Hematopoietic multipotent progenitor cell treated with erythropoietin and hydrocortisone succinate and interleukin-3 and kit ligand, for 8 days (in vitro differentiated cells): ENCODE measurements at places on chromosomes 1 and 21.

DNA sequence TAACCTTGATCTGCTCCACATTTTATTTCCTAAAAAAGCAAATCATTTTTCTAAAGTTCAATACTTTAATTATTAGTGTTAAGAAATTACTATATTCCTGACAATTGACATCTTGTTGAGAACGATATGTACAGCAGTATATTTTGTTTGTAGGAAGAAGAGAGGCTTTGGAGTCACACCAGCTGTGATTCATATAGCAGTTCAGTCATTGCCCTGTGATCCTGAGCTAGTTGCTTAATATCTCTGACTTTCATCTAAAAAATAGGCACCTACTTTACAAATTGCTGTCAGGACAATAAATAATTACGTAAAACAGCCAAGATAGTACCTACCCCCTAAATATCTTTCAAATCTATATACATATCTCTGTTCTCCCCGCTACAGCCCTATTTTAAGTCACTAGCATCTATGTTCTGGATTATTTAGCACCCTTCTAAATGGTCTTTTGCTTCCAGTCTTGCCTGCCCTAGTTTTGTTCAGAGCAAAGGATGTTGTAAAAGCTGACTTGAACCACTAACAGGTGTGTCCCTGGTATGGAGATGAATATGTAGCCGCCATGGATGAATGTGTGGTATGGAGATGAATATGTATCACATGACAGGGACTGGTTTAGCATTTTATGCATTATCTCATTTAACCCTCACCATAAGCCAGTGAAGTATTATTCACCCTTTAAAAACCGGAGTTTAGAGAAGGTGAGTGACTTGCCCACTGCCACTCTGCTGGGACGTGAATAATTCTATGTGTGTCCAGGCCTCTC lies 42.2 kb downstream of the RNF220 start:
- no peak for DNase-seq

- DNase-seq, result no peak
Measured at GRCh38 chr1:66341446-66342089, 192.4 kb upstream of the SGIP1 start.

DNA sequence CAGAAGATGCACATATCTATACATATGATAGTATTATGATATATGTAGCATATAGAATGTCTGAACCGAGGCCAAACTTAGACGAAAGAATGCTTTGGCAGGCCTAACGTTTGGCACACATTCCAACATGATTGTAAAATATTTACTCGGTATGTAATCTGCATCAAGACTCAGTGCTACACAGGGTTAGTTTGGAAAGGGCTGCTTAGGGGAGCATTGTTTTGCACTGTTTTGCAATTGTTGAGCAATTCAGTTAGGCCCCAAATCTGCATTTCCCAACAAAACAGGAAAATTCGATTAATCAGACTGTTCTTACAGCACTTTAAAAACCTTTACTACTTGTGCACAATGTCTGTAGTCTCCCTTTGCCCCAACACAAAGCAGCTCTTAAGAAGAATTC lies 216.0 kb upstream of the NEGR1 start:
- DNase-seq, result no peak

GRCh38 chr1:172497230-172497629 lies 35.7 kb upstream of the SUCO start:
- no peak for DNase-seq

DNA sequence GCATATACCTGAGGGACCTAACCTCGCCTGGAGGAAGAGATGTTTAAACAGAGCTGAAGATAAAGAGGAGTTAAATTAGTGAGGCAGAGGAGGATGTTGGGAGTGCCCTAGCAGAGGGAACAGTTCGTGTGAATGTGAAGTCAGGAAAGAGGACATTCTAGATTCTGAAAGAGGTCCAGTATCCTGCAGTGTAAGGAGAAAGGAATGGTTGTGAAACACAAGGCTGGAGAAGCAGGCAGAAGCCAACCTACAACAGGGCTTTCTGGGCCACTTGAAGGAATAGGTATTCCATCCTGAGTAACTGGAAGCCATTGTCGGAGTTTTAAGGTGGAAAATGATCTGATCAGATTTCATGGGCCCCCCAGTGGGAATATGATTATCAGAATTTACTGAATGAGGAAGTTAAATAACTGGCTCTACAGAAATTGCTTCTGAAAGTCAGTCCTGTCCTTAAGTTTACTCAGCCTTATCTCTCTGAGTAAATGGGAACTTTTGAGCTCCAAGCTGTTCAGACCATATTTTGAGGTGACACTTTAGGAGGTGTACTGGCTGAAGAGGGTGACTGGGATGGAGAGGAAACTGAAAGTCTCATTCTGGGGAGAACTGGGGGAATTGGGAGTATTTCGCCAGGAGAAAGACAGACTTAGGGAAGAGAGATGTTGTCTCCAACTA lies 24.4 kb upstream of the FAAH start:
- no peak for DNase-seq

GRCh38 chr1:178098262-178098661 lies 4.4 kb downstream of the RASAL2 start:
- no peak for DNase-seq

DNA sequence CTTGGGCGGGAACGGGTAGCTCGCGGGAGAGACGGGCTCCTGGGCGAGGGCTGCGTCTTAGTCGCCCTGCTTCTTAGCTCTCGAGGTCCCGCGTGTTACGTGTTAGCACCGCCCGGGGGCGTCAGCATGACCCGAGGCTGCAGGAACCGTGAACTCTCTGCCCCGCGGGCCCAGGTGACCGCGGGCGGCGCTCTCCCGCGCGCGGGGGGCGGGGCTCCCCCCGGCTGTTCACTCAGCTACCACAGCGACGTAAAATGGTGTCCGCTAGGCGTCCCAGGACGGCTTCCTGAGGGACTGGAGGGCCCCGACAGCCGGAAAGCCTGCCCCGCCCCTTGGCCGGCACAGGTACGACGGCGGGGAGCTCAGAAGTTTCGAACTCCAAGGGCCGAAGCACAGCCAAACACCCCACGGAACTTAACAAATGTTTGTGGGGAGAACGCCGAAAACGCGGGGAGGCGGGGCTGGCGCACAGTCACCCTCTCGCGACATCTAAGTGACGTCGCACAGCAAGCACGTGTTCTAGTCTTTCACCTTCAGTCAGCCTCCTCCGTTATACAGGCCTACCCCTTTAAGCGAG lies 780 bp upstream of the RBM15 start:
- peak; percentile 93 for DNase-seq
